ENCODE measurements at places on chromosomes 7 and 10.

DNA sequence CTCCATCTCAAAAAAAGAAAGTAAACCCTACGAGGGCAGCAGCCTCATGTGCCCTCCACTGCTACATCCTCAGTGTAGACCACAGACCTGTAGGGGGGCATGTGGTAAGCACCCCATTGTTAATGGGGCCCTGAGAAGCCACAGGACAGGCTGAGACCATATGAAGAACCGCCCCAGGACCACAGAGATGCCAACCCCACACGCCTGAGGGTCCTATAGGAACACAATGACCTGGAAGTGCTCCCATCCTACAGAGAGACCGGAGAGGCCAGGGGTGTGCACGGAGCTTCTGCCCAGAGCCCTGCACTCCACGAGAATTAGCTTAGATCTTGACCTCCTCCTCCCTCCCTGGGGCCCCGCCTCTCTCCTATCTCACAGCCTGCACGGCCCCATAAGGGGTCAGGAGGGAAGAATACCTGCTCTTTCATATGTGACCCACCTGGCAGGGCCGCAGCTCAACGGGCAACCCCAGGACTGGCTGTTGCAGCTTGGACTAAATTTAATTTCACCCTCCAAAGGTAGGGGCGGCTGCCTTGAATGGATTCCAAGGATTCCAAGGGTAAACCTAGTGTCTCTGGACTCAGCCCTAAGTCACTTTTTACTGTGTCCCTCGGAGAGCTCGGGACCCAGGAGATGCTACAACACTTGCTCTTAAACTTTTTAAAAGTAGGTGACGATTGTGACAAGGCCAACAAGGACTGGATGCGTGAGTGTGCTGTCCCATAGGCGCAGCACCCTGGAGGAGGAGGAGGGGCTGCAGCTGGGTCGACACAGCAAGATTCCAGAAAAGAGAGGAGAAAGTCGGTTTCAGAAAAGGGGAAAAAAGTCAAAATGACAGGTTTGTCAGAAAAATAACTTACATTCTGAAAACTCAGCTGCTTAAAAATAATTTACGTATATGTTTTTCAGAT is 24.2 kb downstream of the PRKAG2 start:
- DNase-seq: no peak

- DNase-seq: no peak
These were observed 11.6 kb downstream of the IMPDH1 start for GRCh38 chr7:128398016-128398840.

GRCh38 chr7:91405092-91405788 is 141.0 kb downstream of the FZD1 start:
- no peak for DNase-seq

- DNase-seq: no peak
These were observed 5.0 kb upstream of the ATP6V0E2 start for GRCh38 chr7:149868623-149869290.

GRCh38 chr7:133977409-133978274 is 149.5 kb upstream of the LRGUK start:
- DNase-seq: no peak

GRCh38 chr7:55343002-55343781 is 21.9 kb upstream of the LANCL2 start:
- no peak for DNase-seq

GRCh38 chr7:17095931-17096330 is 202.5 kb upstream of the AHR start:
- no peak for DNase-seq

DNA sequence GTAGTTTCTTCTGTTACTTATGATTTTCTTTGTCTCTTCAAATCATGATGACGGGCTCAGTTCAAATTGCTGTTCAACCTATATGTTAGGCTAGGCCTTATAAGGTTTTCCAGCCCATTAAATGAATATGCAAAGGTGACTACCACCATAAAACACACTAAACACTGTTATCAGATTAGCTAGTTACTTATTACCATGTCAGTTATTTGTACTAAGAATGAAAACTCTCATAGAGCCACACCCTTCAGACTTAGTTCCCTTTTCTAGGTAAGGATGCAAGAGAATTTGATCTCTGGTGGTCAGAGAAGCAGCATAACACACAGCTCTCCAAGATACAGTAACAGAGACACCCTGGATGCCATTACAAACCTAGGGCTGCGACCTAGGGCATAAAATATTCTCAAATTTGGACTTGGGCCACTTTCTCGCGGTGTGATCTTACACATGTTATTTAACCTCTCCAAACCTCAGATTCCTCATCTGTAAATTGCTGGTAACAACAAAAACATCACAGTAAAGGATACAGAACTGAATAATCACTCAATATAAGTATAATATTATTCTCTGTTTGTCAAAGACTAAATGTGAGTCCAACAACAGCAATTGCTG is 35.6 kb downstream of the ANKMY2 start:
- no peak for DNase-seq

DNA sequence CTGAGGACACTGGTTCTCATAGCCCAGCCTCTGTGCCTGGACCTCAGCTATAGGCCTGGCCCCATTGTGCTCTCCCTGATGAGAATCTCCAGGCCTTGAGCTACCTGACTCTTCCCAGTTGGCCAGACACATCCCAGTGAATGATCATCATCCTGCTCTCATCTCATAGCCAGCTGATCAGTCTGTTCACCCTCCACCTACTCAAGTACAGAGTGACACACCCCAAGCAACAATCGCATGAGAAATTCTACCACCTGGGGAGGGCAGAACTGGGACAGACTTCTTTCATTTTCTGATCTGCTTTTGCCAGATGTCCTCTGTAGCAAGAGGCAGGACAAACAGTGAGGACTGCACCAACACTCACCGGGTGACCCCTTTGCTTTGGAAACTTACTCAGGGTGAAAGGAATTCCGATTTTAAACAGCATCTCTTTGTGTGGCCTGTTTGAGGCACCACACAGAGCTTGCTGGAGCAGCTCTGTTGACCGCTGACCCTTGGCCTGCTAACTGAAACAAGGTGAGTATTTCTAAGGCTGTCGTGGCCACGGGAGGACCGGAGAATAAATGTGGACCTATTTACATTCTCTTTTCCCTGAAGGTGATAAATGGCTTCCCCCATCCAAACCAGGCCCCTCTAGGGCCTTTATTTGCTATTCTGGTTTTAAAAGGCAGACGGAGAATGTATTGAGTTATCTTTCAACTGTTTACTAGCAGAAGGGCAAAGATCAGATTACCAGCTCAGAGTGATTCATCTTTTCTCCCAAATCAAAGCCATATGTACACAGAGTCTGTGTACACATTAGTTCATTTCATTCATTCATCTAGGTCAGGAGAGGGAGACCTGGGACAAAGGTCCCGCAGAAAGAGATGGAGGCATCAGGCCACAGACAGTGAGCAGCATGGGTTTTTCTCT is 181.4 kb upstream of the TNS3 start:
- no peak for DNase-seq

DNA sequence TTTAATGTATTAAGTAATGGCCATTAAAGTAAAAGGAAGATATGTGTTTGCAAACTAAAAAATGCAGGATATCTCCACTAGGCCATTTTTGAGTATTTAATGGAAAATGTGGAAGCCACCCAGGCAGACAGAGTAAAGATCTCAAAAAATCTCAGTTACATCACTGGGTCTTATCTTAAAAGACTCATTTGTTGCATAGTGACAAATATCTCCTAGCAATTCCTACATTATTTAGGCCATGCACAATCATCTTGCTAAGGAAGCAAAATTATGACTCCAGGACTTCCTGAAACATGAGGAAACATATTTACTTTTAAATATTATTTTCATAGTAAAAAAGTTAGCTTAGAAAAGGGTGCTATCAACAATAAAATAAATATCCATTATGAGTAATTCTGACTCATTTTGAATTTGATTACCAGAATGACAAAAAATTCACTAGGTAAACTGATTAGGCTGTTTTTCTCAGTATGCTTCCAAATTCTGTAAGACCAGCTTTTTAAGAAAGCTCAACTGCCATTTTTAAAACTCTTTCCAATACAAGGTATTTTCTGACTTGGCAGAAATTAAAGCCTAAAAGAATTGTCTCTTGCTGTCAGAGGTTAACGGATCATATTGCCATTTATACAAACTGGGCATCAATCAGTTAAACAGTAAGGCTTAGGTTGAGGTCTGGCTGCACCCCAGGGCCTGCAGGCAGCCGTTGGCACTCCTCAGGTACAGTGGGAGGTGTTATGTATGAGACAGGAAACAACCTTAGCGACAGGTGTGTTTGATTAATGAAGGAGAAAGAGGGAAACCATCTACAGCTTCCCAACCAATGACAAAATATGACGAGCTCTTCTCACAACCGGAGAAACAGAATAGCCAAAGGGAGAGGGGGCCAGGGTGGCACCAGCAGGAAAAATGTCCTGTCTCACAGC is 31.8 kb downstream of the PCLO start:
- DNase-seq: no peak

DNA sequence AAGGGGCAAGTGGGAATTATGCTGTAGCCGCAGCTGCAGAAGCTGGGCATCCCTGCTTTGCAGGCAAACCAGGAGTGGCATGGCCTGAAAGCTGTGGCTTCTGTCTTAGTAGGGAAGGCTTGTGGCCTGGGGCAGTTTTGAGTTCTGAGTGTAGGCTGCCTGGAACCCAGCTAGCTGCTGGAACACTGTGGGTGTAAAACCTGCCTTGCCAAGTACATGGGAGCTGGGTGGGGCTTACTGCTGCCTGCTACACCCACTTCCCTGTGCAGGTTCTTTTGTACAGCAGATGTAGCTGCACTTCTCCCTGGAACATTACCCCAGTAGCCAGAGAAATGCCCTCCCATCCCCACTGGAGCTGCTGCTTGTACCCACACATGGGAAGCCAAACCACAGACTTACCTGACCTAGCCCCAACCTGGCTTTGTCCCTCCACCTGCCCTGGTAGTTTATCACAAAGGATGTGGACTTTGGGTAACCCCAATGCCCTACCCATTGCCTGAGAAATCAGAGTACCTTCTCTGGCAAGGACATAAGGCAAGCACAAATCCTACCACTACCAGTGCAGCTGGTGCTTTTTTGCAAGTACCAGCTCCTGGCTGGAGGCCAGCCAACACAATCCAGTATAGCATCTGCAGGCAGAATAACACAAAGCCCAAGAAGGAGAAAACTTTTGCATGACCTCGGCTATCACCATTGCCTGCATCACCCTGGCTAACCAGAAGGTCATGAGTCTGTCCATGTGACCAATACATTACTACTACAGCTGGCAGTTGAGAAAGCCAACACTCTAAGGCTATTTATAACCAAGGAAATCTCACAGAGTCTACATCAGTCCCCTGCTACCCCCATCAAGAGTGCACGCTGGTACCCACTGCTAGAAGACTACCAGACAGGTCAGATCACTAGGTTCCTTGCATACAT is 26.5 kb upstream of the PPP1R3A start:
- DNase-seq: no peak

- no peak for DNase-seq
These were observed 95.4 kb downstream of the TCF7L2 start for GRCh38 chr10:113045147-113046055.

DNA sequence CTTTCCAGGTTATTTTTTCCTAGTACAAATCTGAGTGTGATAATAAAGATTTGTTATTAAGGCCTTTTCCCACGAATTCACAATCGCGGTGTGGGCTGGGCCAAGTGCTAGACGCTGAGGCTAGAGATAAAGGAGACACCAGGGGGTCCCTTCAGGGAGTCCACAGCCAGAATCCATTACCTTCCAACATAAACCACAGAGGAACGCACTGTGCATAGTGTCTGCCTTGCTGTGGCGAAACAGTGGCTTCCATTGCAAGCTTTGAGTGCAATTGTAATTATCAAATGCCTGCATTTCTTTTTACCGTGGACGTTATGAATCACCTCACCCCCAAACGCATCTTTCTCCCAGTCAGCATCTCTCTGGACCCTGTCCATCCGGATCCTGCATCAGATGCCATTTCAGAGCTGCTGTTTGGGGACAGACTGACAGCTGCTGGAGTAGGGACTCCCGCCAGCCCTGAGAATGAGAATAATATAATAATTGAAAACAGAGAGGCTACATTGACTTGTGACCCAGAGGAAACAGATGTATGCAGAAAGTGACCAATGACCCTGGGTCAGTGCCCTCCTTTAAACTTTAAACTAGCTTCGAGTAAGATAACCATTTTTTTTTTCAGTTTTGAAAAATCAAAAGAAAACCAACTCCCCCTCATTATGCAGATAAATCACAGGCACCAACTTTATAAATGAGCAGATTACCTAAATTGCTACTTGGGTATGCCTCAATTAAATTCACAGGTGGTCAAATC is 456.2 kb upstream of the NRP1 start:
- no peak for DNase-seq

DNA sequence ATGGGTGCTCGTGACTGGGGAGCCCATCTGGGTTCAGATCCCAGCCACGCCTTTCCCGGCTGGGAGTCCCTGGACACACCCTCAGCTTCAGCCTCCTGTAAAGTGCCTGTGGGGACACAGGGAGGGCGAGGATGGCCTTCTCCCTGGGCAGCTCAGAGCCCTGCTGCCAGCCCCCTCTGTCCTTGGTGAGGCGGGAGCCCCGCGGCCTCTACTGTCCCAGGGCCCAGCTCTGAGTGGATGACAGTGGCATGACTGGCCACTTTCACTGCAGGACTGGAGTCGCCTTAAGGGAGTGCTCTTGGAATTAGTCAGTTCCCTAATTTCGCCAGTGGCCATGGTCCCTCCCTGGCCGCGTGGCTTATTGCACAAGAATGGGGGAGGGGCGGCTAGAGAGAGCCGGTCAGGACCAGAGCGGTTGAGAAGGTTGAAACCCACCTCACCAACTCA is 4.6 kb downstream of the BRI3 start:
- DNase-seq: no peak

DNA sequence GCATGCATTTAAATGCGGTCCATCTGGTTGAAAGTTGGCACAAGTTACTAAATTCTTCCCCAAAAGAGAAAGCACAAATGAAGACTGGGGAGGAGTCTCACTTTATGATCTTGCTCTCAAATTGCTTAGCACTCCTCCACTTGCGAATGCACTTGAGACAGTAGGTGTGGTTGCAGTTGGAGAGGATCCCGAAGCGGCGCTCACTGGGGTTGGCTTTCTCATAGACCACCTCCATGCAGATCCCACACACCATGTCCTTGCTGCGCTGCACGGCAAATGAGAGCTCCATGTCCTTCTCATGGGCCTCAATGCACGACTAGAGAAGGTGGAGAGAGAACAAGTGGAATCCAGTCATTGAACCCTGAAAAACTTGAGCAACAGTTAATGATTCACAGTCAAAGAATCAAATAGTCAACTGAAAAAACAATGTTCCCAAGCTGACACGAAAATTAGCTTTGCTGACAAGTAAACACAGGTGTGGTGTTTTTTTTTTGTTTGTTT is 22.7 kb downstream of the MKRN1 start:
- DNase-seq: no peak

- DNase-seq: no peak
These were observed 4.4 kb upstream of the LZTS2 start for GRCh38 chr10:100995181-100995580.

All from renal cortex interstitium (tissue), 15 donors.